ENCODE measurements at places on chromosomes 2 and 18.

DNA sequence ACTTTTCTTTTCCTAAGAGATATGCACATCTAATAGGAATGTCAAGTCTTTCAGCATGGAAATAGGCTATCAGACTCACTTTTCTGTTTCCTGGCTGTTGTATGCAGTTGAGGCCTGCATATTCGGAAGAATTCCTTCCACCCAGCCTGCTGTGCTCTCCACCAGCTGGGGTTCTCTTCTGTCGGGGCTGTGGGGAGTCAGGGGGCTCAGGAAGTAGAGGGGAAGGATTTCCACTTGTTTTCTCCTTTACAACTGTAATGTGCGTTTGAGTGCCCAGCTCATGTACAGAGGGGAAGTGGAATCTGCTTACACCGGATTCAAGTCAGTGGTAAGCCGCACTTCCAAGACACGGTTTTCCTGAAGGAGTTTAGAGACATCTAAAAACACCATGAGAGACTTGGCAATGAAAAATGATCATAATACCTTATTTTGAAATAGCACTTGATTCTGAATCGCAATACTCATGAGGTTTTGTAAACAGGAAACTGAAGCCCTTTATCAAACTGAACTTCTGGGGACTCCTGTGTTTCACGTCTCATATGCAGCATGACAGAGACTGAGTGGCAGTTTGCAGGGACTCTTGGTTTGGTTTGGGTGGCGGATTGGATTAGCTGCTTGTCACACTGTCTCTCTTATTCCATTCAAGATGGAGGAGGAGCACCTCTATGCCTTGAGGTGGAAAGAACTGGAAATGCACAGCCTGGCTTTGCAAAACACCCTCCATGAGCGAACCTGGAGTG lies 90.4 kb downstream of the MTCL1 start:
- DNase-seq = no peak

- no peak for DNase-seq
Measured at GRCh38 chr18:46702471-46702870, 45.5 kb upstream of the LOXHD1 start.

GRCh38 chr2:168731002-168731401 lies 71.4 kb upstream of the NOSTRIN start:
- DNase-seq = no peak

GRCh38 chr18:57890266-57890665 lies 87.2 kb upstream of the ATP8B1 start:
- DNase-seq = no peak

DNA sequence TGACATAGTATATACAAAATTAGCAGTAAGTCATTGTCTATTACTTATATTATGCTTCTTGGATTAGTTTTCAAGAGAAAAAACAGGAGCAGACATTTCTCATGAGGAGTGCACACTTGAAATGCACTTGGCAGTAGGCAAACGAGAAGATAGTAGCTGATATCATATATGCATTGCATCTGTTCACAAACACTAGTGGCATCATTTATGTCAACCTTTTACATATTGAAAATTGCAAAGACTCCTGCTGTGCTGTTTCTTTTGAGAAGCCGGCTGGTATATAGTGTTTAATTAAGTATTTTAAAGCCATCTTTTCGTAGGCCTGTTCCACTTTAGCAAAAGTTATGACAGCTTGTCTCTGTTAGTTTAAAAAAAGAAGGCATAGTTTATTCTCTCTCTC lies 58.4 kb upstream of the SLC8A1 start:
- DNase-seq = no peak

GRCh38 chr2:179234658-179235240 lies 29.9 kb downstream of the SESTD1 start:
- no peak for DNase-seq
